ENCODE measurements at places on chromosomes 7 and 10. TPM values are rescaled to one million over a fixed set of nuclear protein-coding genes. Genes with fewer than 3 reads are reported as not detected.
A peak's percentile ranks its signal among the peaks of the same experiment; 100 is the strongest.

- peaks cover 24% of the 10 kb centered on the region for H3K4me1 ChIP-seq
- no peak overlapping the region for H3K4me3 ChIP-seq
- no peaks in the 10 kb centered on the region for H3K36me3 ChIP-seq
- H3K27me3 ChIP-seq, result no peaks in the 10 kb centered on the region
- no peak for DNase-seq
Measured at GRCh38 chr7:37439653-37440026, 9.0 kb downstream of the ELMO1 start.

GRCh38 chr7:20241911-20242261 lies 24.7 kb upstream of the MACC1 start:
- DNase-seq, result no peak
- H3K4me1 ChIP-seq, result no peaks in the 10 kb centered on the region
- no peak overlapping the region for H3K27ac ChIP-seq
- no peaks in the 10 kb centered on the region for H3K27me3 ChIP-seq
- H3K4me3 ChIP-seq, result no peak overlapping the region

DNA sequence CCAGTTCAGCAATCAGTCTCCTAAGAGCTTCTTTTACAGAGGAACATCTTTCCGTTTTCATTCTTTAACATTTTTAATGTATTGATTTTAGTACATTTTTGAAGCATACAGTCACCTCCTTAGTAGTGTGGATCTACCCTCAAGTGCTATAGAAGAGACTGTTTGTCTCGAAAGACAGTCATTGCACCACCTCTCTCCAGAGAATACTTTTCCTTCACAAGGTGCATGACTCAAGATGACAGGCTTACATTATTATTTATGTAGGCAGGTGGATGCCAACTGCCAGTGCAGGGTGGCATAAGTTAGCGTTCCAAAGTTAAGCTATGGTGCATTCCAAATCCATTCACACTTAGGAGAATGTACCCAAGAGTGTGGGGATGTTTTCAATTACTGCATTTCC lies 71.8 kb downstream of the ZEB1 start:
- H3K36me3 ChIP-seq, result peaks cover 41% of the 10 kb centered on the region
- no peak overlapping the region for H3K4me3 ChIP-seq
- no peak for DNase-seq
- H3K4me1 ChIP-seq, result no peaks in the 10 kb centered on the region

- DNase-seq, result no peak
- no peaks in the 10 kb centered on the region for H3K27me3 ChIP-seq
- no peak overlapping the region for H3K4me3 ChIP-seq
- no peaks in the 10 kb centered on the region for H3K36me3 ChIP-seq
Measured at GRCh38 chr7:109879287-109879828, 1211.6 kb upstream of the LRRN3 start.

GRCh38 chr7:84389242-84389641 lies 194.7 kb upstream of the SEMA3A start:
- H3K4me1 ChIP-seq, result no peaks in the 10 kb centered on the region
- no peaks in the 10 kb centered on the region for H3K36me3 ChIP-seq
- H3K27me3 ChIP-seq, result no peaks in the 10 kb centered on the region
- no peak overlapping the region for H3K4me3 ChIP-seq
- DNase-seq, result no peak

DNA sequence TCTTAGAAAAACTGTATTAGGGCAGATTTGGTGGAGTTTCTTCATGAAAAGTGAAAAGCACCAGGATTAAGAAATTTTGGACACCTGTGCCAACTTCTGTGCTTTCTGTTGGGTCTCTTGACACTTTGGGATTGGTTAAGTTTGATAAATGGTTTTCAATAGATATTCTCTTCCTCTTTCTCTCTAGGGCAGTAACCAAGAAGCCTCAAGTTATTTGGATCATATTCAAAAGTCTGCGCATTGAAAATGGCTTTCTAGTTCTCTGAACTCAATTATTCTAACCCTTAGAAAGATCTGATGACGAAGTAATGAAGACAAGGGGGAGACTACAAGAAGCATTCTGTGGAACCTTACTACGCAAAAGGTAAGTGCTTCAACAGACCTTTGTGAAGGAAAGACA lies 144.0 kb upstream of the CCDC6 start:
- no peak overlapping the region for H3K27ac ChIP-seq
- no peak overlapping the region for H3K4me3 ChIP-seq
- H3K4me1 ChIP-seq, result no peaks in the 10 kb centered on the region
- H3K27me3 ChIP-seq, result no peaks in the 10 kb centered on the region
- no peak for DNase-seq

DNA sequence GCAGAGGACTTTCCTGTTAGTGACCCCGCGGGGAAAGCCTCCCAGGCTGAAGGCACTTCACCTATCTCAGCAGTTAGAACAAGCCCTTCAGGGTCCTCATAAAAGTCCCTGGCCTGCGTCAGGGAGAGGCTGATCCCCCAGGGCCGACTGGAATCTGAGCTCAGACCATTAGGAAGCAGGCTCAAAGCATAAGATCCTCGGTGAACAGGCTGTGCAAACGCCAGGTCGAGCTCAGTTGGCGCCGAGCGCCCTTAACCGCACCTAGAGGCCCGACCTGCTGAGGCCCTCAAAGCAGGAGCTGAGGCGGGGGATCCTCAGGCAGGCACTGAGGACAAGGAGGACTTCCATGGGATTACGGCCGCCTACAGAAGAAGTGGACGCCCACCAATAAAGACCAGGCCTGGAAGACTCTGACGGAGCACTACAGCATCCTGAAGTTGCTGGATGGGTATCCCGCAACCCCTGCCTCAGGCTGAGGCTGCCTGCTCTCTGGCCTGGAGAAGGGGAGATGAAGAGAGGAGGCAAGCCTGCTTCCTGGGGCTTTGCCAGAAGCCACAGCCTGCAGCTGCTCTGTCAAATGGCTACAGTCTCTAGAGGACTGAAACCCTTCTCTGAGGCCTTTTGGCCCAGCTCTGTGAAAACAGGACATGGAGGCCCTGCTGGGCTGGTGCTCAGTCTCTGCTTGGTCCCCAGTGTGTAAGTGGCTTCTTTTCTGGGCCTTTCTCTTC lies 29.9 kb downstream of the LIPJ start:
- peak overlapping the region; percentile 19 for H3K27ac ChIP-seq
- H3K4me3 ChIP-seq, result no peak overlapping the region
- no peaks in the 10 kb centered on the region for H3K4me1 ChIP-seq
- H3K36me3 ChIP-seq, result no peaks in the 10 kb centered on the region
- no peaks in the 10 kb centered on the region for H3K27me3 ChIP-seq
- DNase-seq, result peak; percentile 33

DNA sequence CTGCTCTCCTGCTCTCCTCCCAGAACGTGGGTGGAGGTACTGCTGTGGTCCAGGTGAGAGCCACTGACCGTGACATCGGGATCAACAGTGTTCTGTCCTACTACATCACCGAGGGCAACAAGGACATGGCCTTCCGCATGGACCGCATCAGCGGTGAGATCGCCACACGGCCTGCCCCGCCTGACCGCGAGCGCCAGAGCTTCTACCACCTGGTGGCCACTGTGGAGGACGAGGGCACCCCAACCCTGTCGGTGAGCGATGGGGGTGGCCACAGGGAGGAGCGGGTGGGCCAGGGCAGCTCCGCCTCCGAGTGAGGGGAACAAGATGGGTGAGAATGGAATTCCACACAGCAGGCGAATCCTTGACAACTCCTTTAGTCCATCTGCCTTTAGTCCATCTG lies 22.1 kb upstream of the C10orf105 start:
- DNase-seq, result no peak
- H3K27me3 ChIP-seq, result no peaks in the 10 kb centered on the region
- H3K4me3 ChIP-seq, result no peak overlapping the region
- H3K36me3 ChIP-seq, result no peaks in the 10 kb centered on the region

PTPN12 gene
- total RNA-seq, result 38.5 TPM

ARPC1B gene
- total RNA-seq, result 41.5 TPM

C10orf105 gene
- not detected for total RNA-seq

GRM3 gene
- total RNA-seq, result not detected

ITIH2 gene
- not detected for total RNA-seq
